Aorta (tissue), 5 donors: ENCODE measurements at places on chromosomes 16 and 17. TPM values are rescaled to one million over a fixed set of nuclear protein-coding genes. Genes with fewer than 3 reads are reported as not detected.

DNA sequence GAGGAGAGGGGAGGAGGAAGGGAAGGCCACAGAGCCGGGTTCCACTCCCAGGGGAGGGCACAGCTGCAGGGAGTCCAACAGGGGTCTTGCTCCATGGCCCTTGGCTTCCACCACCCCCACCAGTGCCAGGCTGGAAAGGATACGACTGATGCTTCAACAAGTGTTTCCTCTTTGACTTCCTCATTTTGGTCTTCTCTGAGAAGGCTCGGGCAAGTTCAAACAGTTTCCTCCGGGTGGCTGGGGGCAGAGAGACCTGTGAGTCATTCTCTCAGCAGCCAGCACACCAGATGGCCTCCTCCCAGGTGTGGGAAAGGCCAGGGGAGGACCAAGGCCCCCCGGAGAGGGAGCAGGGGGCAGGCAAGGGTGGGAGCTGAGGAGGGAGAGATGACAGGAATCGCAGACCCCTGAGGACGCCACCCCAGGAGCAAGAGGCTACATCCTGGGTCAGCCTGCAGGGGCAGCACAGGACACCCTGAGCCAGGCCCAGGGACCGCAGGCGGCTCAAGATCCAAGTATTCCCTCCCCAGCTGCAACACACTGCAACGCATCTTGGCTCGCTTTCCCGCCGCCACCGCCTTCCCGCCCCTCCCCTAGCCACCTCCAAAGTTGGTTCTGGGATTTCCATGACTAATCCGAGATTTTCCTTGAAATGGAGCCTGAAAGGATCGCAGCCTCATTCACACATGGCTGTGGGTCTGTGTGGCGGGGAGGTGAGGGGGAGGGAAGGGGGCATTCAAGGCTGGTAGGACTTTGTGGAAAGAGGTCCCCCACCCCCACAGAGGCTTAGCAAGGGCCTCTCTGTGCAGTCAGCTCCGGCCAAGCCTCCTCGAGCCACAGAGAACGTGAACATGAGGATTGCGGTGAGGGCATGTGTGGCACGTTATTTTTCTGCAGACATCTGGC lies 18.4 kb upstream of the MRPS23 start:
- H3K36me3 ChIP-seq, result no peaks in the 10 kb centered on the region
- DNase-seq, result peak; percentile 92
- H3K27ac ChIP-seq, result peak overlapping the region; percentile 87
- no peak overlapping the region for H3K4me3 ChIP-seq
- H3K4me1 ChIP-seq, result no peaks in the 10 kb centered on the region

The CD300LB gene
- total RNA-seq, result 1.6 TPM

The KRTAP9-6 gene
- total RNA-seq, result not detected

DNA sequence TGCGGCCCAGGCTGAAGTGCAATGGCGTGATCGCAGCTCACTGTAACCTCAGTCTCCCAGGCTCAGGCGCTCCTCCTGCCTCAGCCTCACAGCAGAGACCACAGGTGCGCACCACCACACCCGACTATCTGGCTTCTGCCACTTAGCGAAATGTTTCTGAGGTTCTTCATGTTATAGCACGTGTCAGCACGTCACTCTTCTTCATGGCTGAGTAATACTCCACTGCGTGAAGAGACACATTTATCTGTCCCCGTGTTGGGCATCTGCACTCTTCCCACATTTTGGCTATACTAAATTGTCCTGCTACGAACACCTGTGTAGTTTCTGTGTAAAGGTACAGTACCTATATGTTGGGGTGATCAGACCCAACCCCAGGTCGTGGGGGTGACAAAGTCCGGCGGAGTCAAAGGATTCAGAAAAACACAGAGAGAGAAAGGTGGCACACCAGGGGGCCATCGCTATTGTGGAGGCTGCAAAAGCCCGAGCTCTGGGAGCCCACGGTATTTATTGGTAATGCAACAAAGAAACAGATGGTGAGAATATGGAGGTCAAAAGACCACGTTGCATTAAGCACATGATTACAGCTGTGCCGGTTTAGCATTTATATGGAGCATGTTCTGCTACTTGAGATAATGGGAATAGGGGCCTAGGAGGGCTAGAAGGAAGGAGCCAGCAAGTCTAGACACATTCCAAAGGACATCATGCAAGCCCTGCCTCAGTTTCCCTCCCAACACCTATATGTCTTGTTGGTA lies 851 bp upstream of the DPEP1 start:
- H3K27ac ChIP-seq, result no peak overlapping the region
- no peaks in the 10 kb centered on the region for H3K27me3 ChIP-seq
- H3K4me1 ChIP-seq, result no peaks in the 10 kb centered on the region
- no peak overlapping the region for H3K4me3 ChIP-seq
- H3K36me3 ChIP-seq, result no peaks in the 10 kb centered on the region

The WNT9B gene
- 0.57 TPM for total RNA-seq

The SLC47A1 gene
- 7.3 TPM for total RNA-seq

DNA sequence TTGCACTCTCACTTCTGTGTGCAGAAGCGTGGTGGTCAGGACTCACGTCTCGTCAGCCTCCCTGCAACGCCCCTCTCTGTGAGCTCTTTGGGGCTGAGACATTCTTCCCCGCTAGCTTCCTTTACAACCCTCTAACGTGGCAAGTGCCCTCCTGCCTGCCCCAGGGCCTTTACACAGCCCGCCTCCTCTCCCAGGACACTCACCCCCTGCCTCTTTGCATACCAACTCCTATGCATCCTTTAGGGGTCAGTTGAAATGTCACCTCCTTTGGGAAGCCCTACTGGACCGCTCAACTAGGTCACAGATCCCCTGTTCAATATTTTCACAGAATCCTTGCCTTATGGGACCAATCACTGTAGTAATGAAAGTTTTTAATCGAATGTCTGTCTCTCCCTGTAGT lies 61.4 kb downstream of the SDK2 start:
- no peaks in the 10 kb centered on the region for H3K4me1 ChIP-seq
- no peak overlapping the region for H3K4me3 ChIP-seq
- DNase-seq, result no peak
- no peaks in the 10 kb centered on the region for H3K36me3 ChIP-seq

- no peak overlapping the region for H3K4me3 ChIP-seq
- H3K27ac ChIP-seq, result no peak overlapping the region
- H3K36me3 ChIP-seq, result no peaks in the 10 kb centered on the region
Measured at GRCh38 chr17:41383690-41384089, 1.6 kb upstream of the KRT34 start.
